SW 1271 (cell line): ENCODE measurements at places on chromosomes 13 and 19.

- DNase-seq, result no peak
Observed at GRCh38 chr19:39645800-39646411, 9.8 kb upstream of the LGALS16 start.

- DNase-seq, result no peak
Observed at GRCh38 chr19:3098141-3098514, 4.0 kb downstream of the GNA11 start.

DNA sequence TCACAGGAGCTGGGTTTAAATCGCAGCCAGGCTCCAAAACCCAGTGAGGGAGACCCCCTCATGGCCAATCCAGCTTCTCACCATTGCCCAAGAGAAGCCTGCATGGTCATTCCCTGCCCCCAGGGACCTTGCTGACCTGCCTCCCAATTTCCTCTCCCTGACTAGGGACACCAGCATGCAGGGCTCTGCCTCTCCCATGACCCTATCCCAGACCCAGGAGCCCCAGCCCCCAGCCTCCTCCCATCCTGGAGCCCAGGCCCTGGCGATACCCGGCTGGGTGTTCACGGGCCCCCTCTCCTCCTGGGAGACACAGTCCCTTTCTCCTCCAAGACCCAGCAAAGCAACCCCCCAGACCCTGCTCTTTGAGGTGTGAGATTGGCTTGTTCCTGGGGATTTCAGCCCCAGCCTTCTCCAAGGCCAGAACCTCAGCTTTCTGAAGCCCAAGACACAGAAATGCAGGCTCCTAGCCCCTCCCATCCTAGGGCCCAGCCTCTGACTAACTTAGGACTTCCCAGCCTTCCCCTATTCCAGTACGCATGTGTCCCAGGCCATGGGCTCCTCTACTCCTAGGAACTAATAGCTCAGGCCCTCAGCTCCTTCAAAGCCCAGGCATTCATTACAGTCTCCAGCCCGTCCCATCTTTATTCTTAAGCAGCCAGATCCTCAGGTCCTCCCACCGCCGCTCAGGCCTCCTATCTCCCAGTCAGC, 1.1 kb downstream of the GYS1 start:
- no peak for DNase-seq

DNA sequence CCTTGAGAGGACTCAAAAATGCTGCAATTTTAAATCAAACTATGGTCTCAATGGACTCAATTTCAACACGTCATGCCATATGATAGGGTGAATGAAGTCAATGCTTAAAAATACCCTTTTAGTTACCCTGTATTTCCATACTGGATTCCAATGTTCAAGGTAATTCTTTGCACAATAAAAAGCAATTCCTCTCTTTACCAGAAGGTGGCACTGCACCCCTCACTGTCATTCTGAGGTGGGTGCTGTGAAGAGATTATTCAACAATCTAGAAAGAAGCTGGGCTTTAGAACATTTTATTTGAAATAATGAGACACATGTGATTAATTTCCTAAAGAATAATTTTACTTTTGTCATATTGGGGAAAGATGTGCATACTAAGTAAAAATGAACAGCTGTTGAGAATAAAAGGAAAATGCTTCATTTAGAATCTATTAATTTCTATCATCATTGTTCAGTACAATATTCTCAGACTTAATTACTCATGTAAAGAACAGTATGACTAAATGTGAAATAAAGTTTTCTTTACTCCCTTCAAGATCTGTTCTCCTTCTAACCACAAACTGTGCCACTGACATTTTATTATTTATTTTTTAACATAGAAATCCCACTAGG, 789.1 kb downstream of the GPC5 start:
- no peak for DNase-seq

- DNase-seq, result no peak
Observed at GRCh38 chr19:30074741-30075715, 133.0 kb downstream of the URI1 start.

- DNase-seq, result no peak
Observed at GRCh38 chr19:7544626-7545025, 9.1 kb downstream of the PNPLA6 start.

DNA sequence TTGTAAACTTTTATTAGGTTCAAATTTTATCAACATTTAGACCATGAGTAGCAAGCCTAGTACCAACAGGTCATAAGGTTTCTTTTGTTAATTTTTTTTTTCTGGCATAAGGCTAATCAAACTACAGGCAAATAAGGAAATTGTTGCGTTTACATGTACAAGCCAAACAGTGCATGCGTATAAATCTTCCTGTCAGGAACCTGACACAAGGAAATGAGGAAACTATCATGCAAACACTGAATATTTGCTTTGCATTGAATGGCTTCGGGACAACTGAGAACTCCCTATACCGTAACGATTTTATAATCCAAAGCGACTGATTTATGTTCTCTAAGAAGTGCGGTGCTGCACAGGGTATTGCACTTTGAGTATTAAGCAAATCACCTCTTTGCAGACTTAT, 133.0 kb upstream of the TRPC4 start:
- no peak for DNase-seq

DNA sequence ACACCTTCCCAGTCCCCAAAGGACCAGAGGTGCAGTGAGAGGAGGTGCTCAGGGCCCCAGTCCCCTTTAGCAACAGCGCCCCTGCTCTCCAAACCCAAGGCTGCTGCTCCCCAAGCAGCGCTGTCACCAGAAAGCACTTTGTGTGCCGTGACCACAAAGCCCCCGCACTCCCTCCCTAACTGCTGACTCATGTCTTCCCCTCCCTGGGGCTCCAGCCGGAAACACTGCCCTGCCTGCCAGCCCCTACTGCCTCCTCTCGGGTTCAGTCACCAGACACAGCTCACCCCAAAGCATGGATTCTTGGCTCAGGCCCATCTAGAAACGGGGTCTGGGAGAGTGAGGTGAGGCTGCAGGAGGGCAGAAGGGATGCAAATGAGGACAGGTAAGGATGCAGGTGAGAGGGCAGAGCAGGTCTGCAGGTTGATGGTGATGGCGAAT, 4.9 kb upstream of the TNFSF14 start:
- DNase-seq, result no peak

- no peak for DNase-seq
Observed at GRCh38 chr13:24022568-24022967, 125.3 kb upstream of the C1QTNF9B start.

GRCh38 chr13:83633746-83634145, 248.5 kb downstream of the SLITRK1 start:
- DNase-seq, result no peak

- DNase-seq, result no peak
Observed at GRCh38 chr19:28023064-28023463, 1189.9 kb downstream of the UQCRFS1 start.

- DNase-seq, result no peak
Observed at GRCh38 chr13:86840250-86841191, 830.6 kb upstream of the SLITRK5 start.

DNA sequence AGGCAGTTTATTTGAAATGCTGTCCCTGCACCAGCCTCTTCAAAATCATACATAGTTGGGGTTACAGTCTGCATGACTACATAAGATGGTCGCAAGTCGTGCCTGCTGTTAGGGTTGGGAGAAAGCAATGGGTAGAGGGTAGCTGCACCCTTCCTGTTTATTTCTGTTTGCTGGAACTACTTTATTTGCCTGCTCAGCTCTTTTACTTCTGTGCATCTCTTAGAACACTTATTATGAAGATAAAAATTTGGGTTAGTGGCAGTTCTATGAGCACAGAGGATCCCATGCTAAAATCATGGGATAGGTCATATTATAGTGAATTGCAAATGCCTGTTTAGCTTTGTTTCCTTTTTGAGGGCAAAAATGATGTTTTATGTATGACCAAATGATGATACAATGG, 160.1 kb downstream of the MYO16 start:
- DNase-seq, result no peak

DNA sequence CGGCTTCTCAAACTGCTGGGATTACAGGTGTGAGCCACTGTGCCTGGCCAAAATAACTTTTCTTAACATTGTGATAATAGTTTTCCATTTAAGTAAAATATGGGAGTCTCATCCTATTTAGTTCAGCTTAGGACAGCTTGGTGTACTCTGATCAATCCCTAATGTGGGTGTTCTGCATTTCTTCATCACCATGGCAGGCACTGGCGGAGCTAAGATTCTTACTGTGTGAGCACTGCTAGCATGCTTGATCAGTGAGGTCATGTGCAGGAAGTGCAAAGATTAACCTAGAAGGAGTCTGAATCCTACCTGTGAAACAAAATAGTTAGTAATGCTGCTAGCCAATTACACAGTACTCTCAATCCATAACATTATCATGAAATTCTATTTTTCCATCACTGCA, 1684.2 kb upstream of the SLC10A2 start:
- no peak for DNase-seq

DNA sequence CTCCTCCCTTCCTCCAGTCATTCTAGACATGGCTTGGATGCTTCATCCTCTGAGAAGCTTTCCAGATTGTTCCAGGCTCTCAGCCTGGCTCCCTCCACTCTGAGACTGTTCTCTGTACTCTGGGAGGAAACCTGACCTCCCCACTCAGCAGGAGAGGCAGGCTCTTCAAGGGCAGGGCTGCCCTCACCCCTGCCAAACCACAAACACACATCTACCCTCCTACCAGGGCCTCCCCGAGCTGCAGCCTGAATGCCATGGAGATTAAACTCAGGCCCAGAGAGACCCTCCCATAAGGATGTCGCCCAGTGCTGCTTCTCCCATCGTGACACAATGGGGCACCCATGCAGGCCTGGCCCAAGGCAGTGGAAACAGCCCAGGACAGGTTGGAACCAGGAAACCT, 16.2 kb downstream of the NUMBL start:
- DNase-seq, result no peak

DNA sequence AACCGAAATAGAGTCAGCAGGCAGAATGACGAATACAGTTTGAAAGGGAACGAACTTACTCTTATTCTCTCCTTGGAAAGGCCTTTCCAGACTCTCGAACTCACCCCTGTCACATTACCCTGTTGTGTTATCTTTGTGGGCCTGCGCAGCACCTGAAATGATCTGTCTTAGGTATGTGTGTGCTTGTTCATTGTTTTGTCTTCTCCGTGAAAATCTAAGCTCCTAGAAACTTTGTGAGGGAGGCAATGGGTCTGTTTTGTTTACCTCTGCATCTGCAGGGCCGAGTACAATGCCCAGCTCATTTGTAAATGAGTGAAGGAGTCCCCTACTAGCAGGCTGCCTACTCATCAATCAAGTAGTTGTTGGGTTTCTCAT, 19.6 kb downstream of the HMGB1 start:
- DNase-seq, result no peak

- DNase-seq, result no peak
Observed at GRCh38 chr19:11375143-11375948, 880 bp downstream of the SWSAP1 start.

DNA sequence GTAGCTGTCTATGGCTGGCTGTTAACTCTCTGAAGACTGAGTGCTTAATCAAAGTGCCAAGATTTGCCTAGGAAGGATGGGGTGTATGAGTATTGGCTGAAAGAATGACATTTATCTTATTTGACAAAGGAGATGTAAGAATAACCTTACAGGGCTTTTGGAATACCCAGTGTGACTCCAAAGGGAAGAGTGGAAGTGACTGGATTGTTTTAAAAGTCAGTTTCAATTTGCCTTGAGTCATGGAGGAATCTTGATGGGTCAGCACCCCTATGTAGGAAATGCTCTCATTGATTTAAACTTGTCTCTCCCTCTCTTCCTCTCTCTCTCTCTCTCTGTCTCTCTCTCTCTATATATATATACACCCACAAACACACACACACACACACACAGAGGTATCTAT, 118.4 kb upstream of the CLDN10 start:
- DNase-seq, result no peak

DNA sequence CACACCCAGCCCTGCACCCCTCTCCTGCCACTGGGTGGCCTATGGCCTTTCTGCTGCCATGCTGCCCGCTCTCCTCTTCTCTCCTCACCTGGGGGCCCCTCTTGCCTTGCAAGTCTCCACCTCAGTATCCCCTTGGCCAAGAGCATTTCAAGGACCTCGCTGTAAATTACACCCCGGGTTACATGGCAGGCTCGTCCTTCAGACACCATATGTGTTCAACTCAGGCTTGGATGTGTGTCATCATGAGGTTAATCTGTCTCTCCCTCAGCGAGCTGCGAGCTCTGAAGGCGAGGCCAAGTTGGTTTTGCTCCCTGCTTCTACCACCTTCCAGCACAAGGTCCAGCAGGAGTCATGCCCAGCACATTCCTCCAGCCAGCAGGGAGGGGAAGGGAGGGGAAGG, 74.8 kb upstream of the TM9SF2 start:
- no peak for DNase-seq

- no peak for DNase-seq
Observed at GRCh38 chr13:24659239-24659638, 21.0 kb upstream of the ATP12A start.

DNA sequence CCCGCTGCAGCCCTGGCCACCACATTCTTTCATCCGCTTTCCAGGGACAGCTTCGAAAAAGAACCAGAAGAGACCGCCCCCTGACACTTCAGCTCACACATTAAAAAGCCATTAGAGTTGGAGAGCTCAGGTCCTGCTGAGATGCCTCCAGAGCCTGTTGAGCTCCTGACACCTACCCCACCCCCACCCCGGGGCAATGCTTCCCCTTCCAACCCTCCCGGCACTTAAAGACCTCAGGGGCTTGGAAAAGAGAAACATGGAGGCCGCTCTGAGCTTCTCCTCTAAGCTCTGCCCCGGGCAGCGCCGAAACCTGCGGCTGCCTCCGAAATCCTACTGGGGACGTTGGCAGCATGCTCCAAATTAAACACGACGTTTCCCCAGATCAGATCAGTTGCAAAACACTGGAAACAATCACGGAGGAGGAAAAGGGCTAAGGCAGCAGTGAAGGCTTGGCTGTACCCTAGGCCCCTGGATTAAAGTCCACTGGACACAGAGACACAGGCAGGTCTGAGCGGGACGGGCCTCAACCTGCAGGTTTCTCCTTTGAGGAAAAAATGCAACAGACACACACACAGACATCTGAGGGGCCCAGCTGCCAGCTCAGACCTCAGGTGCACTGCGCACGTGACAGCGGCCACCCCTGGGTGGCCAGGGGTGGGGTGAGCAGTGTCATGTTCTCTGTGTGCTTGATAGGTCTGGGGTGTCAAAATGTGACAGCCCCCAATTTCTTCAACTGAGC, 9.6 kb downstream of the SH3GL1 start:
- DNase-seq, result no peak
